ENCODE measurements at places on chromosomes 16 and 17.

DNA sequence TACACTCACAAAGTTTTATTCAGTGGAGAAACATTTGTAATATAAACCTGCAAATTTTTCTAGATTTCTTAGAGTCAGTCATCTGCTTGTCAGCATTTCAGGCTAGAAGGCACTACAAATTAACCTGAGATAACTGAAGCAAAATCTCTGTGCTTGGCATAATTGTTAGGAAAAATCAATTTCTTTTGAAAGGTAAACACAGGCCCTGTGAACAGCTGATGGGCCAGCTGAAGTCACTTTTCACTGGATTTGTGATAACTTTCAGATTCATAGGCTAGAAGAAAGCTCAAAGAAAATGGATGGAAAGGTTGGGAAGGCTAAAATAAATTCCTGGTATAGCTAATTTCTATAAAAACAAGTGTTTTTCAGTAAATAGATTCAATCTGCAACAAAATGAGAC lies 34.0 kb upstream of the SLC6A2 start:
- no peak for DNase-seq

GRCh38 chr16:54957403-54958166 lies 26.9 kb downstream of the IRX5 start:
- DNase-seq: no peak

- no peak for DNase-seq
Measured at GRCh38 chr16:67461600-67462278, 19.2 kb downstream of the ATP6V0D1 start.

GRCh38 chr16:87108941-87109340 lies 208.3 kb downstream of the C16orf95 start:
- DNase-seq: no peak

DNA sequence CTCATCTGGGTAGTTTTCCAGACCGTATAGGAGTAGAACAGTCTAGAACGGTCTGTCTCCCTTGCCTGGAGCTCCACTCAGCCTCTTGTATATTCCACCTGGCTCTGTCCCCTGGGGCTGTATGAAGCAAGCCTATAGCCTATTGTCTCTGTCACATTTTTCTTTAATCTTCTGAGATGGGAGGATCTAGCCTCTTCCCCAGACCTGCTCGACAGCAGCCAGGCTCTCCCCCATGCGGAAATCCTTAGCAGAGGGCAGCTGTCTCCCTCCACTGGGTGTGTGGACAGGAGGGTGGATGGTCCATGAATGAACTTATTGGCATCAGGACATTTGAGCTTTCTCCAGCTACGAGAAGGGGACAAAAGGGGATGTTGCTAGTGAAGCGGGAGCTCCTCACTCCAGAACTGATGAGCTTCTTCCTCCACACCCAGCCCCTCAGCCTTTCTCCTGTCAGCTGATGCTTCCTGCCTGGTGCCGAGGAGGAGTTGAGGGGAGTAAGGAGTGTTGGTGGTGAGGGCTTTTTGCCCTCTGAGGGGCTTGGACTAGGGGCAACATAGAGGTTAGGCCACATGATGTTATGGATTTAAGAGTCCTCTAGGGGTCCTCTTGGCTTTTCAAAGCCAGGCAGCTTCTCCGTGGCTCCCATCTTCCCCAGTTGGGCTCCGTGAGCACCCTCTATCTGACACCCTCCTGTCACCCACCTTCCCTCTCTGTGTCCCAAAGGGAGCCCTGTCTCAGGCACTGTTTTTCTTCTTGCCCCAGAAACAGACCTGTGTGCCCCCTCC lies 28.0 kb downstream of the ARHGAP23 start:
- DNase-seq: no peak

GRCh38 chr17:81412490-81413093 lies 17.3 kb downstream of the BAHCC1 start:
- DNase-seq: no peak

DNA sequence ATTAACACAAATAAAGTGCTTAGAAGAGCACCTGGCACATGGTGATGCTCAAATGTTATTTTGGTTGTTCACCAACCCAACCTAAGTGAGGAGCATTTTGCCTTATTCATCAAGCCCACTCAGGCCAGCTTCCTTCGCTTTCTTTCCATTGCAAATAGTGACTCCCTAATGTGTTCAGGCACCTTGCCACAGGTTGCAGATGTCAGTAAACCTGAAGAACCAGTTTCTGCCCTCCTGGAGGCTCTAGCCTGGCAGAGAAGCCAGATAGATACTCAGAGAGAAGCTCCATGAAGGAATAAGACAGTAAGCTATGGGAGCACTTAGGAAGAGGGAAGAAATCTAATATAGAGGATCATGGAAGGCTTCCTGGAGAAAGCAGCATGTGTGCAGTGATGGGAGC lies 23.9 kb downstream of the GPR139 start:
- no peak for DNase-seq

DNA sequence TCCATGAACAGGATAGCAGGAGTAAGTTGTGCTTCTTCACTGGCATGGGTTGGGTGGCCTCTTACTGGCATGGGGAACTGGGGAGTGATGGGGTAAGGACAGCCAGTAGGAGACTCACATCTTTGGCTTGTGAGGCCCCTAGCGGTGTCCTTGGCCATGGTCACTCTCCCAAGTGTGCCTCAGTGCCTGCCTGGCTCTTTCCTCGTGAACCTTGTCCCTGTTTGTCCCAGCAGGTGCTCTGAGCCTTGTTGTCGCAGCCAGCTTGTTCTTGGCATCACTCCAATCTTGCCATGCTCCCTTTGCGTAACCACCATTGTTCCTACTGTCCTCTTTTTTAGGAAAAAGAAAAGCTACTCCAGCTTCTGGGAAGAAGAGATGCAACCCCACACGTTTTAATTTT lies 53.6 kb upstream of the SDK2 start:
- DNase-seq: no peak

DNA sequence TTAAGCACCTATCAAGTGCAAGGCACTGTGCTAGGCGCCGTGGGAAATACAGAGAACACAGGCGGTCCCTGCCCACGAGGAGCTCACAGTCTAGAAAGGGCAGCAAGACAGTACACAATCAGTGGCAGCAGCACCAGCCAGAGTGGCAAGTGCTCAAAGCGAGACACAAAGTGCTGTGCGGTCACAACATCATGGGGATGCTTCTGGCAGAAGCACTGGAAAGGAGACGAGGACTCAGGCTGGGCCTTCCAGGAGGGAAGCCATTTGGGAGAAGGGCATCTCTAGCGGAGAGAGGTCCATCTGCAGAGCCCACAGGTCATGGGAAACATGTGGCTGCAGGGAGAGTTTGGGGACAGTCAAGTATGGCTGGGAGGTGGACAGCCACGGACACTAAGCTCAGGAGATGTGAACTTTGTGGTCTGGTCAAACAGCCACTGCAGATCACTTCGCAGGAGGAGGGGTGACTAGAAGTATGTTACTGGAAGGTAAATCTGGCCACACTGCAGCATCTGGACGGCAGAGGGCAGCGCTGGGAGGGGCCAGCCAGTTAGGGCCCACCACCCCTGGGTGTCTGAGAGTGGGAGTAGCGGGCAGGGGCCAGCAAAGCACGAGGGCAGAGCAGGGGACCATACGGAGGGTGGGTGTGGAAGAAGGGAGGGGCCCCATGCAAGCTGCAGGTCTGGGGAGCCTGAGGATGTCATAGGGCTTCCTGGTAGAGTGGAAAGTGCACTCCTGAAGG lies 71.1 kb downstream of the N4BP1 start:
- no peak for DNase-seq

GRCh38 chr16:56981729-56982271 lies 7.6 kb upstream of the NLRC5 start:
- no peak for DNase-seq

DNA sequence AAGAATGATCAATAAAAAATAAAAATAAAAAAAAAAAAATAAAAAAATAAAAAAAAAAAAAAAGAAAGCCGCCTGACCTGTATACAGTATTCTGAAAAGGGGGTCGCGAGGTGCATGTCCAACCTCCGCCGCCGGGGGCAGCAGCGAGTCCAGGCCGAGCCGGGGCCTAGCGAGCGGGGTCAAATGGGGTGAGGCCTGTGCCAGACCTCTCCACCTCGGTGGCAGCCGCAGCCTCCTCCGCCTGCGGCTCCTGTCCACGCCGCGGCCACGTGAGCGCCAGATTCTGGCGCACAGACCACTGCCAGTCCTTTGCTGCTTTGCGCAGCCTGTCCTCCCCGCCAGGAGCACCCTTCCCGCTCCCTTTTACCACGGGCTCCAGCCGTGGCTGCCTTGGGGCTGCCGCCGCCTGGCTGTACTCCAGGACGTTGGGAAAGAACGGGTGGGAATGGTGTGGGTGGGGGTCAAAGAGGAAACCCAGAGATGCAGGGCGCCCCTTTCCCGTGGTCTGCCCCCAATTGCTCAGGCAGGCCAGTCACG lies 2.4 kb upstream of the BCKDK start:
- no peak for DNase-seq

DNA sequence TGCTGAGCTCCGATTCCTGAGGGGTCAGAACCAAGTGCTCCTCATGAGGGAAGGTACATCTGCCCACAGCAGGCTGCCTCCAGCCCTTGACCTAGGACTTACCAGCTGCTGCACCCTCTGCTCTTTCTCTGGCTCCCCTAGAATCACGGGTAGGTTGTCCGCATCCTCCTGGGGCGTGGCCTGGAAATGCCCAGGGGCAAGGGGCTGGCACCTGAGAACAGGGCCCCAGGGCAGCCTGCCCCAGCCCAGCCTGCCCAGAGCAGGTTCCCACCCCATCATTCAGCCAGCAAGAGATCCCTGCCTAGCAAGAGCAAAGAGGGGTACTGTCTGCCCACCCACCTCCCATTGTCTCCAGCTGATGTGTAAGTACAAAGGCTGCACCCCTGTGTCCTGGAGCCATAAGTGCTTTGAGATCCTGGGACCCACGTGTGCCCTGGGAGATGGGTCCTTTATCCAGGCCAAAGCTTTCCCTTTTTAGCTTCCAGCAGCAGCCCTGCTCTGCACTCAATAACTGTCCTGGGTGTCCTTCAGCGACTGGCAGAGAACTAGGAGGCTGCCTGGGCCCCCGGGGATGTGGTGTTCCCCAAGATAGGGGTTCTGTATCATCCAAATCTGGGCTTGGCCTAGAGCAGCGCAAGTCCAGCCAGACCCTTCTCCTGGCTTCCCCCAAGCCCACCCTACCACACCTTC lies 5.1 kb downstream of the TSPOAP1 start:
- no peak for DNase-seq

- no peak for DNase-seq
Measured at GRCh38 chr17:35761601-35762000, 914 bp downstream of the C17orf50 start.

- no peak for DNase-seq
Measured at GRCh38 chr17:38725066-38725465, 5.1 kb upstream of the CISD3 start.

GRCh38 chr16:1537763-1538289 lies 4.4 kb downstream of the TMEM204 start:
- DNase-seq: no peak

DNA sequence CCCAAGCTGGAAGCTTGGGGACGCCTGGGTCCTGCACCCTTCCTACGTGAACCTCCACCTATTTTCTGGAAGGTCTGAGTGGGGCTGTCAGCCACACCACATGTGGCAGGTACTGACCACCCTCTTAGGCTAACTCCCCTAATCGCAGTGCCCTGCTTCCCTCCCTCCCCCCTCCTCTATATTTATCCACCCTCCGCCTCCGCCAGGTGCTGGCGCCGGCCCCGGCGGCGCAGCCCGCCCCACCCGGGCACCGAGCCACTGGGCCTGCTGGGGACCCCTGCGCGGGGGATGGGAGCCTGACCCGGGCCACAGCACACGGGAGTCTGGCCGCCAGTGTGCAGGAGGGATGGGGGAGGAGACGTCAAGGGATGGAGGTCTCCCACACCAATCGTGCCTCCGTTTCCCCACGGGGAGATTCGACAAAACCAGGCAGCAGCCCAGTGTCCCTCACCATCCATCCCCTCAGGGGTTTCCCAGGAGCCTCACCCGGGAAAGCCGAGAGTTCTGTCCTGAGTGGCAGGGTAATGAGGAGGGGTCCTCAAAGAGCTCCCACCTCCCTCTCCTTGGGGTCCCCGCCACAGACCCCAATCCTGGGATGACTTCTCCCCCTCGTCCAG lies 1.3 kb downstream of the PLEKHH3 start:
- DNase-seq: no peak

DNA sequence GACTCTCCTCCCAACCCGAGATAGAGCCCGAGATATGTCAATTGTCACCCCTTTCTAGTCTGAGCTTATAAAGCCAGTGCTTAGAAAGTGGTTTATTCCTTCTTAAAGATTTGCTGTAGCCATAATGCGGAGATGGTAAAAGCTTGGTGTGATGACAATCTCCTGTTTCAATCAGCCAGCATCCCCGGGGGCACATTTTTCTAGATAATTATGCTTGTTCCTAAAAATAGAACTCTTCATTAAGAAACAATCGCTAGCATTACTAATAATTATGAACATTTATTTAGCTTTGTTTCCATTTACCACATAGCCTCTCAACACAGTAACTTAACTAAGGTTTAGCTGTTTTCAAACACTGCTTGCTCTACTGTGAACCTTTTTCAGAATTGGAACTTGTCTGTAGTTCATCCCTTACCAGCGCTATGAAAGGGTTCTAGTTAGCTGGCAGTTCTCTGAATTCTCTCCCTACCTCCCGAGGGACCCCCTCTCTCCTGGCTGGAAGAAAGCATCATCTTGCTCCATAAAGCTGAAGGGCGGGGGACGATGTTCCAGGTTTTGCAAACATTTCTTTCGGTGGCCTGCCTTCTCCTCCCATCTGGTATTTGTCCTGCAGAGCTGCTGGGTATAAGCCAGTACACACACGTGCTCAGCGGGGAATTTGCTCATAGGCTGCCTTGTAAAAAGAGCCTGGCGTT lies 922 bp upstream of the MRPL58 start:
- DNase-seq: no peak

Data from brain pericyte (primary cell).